ENCODE measurements at places on chromosomes 16 and 17.
A peak's percentile ranks its signal among the peaks of the same experiment; 100 is the strongest.

DNA sequence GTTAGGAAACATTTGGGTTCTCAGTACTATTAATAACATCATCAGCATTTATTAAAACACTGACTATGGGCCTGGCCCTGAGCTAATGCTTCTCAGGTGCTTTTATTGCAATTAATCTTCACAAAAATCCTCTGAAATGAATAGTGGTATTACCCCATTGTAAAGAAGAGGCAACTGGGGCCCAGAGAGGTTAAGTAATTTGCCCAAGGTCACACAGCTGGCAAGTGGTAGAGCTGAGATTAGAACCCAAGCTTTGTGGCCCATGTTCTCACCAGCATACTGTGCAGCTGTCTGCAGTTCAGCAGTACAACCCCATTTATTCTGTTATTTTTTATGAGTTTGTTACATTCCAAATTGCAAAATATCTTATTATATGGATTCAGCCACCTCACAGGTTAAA lies 82.3 kb downstream of the TBC1D16 start:
- no peak for DNase-seq

DNA sequence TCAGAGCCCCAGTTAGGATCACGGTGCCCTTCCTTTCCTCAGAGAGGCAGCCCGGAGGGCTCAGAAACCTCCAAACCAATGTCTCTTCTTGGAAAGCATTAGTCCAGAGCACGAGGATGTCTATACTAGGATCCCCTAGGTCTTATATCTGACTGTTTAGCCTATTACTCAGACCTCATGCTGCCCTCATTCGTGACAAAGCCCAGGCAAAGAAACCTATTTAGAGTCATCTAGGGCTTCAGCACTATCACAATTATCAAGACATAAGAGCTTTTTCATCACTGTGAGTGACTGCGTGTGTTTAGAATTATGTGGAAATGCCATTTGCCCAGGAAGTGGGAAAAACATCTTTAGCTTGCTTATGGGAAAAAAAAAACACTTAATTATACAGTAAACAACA lies 159.8 kb upstream of the NOL11 start:
- peak; percentile 10 for DNase-seq

DNA sequence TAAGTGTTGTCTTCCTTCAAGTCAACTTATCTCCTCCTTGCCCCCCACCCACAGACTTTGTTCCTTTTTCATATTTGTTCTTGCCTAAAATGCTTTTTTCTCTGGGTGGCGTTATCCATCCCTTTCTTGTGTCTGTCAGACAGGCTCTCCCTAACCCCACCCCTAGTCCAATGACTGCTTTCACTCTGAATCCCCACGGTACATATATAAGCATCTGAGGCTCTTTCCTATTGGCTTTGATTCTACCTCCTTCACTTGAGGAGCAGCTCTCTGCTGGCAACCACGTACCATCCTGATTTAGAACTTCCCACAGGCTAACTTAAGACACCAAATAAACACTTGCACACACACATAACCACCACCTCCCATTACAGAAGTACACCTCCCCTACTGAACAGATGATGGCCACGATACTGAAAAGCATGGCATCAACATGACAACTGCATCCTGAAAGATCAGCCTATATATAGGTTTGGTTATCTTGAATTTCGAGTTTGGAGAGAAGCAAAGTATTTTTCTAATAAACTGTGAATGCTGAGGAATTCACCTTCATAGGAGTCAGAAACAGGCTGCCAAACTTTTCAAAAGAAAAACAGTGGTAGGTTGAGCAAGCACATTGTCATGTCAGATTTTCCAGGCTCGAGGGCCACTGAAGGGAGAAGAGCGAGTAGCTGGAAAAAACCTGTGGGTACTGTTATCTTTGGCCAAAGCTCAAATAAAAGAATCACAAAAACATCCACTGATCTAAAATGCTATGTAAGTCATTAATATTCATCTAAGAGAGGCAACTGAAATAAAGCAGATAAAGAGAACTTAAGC lies 24.3 kb downstream of the STAT3 start:
- peak; percentile 61 for DNase-seq

DNA sequence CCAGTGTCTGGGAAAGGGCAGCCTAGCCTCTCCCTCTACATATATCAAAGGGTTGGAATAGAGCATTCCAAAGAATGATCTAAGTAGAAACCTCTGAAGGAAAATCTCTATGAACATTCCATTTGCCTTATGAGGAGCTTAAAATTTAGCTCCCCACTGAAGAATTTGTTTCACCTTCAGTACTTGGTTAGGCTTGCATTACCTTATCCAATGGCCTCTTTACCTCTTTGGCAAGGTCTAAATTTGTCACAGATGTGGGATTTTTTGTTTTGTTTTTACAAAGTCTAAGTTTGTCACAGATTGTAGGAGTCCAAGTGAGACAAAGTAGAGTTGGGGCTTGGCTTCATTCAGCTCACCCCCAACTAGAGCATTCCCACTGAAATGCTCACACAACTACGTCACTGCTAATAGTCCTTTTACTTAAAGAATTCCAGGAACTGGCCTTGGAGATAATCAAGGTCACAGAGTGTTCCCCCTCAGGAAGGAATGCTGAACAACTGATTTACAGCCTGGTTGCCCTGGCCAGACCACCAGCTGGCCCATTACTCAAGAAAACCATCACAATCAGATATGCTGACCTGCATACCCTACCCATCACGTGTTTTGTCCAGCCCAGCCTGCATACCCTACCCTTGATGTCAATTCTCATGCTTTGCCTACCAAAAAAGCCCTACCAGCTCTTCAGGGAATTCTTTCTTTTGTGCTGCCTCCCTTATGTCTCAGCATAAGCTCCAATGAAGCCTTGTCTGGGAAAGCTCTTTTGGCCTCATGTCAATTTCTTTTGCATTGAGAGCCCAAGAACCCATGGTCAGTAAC lies 26.5 kb upstream of the PPM1D start:
- peak; percentile 22 for DNase-seq

DNA sequence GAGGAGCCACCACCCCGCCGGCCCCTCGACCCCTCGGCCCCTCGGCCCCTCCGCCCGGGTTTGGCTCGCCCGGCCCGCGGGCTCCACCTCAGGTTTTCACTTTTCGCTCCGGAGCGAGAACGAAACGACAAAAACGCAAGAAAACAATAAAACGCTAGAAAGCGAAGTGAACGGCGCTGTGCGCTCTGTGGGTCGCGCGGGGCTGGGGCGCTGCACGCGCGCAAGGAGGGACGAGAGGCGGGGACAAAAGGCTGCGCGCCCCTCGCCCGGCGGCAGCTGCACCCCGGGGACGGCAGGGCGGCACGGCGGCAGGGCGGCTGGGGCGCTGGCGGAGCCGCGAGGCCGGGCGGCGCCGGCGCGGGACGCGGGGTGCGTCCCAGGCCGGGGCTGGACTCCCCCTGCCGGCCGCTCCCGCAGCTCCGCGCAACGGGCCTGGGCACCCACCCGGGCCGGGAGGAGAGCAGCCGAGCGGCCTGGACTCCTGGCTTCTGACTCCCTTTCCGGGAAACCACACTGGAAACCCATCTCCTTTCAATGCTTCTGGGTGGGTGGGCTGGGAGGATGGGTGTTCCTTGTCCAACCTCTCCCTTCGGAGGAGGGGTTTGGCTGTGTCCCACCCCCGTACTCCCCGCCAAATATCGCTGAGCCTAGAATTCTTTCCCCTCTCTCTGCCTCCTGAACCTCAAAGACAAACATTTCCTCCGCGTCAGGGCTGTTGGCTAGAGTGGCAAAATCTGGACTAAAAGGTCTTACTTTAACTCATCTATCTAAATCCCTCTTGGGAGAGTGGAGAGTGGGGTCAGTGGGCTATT lies 9.9 kb downstream of the TBX2 start:
- DNase-seq: no peak

Data from amniotic stem cell (primary cell).